Cardiac muscle cell (in vitro differentiated cells and primary cell): ENCODE measurements at places on chromosomes 6 and 20.

DNA sequence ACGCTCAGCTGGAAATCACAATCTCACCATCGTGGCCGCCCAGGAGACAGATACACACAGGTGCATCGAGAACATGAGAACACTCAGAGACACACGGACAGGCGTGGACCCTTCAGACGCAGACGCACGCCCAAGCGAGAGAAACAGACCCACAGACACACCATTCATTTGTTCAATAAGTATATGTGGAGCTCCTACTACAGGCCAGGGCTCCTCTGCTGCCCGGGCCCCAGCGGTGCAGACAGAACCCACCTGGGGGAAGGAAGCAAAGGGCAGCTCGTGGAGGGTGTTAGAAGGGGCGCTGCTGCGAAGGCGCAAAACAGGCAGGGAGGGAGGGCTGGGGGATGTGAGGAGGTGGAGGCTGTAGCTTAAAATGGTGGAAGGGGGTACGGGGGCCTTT is 39.2 kb downstream of the SRC start:
- no peak for DNase-seq

DNA sequence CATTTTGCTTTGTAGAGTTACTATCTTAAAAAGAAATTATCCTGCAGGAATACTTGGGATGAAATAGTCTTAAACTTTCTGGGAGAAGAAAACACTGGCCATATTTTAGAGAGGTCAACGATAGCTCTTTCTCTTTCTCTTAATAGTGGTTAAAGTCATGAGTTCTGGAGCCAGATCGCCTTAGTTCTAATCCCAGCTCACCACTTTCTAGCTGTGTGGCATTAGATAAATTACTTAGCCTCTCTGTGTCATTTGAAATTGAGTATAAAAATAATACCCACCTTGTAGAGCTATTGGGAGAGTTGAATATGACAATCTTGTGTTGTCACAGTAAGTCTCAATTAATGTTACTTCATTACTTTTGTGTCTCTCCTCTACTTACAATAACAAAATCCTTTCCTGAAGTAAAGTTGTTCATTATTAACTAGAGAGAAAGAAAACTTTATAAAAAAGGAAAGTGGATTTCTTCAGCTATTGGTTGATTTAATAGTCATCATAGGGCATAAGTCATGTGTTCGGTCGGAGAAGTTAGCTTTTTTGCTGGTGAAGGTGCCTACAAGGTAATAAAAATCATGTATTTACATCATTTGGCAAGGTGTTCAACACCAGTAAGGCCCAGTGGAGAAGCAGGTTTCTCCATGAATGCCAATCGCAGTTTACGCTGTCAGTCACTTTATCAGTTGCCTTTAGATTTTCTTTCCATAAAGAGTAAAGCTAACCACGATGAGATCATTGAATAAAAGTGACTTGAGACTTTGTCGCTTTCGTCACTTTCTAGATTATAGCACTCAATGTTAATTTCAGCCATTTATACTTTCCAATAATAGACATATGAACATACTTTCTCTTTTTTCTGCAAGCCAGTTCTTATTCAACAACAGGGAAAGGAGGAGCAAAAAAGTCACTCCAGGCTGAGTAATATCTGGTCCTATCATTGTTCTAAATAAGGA is 2.0 kb downstream of the NEDD9 start:
- DNase-seq = no peak

- no peak for DNase-seq
Measured at GRCh38 chr6:25777031-25777430, 22.5 kb downstream of the SLC17A4 start.

- no peak for DNase-seq
Measured at GRCh38 chr6:48535582-48536009, 424.6 kb upstream of the PTCHD4 start.

DNA sequence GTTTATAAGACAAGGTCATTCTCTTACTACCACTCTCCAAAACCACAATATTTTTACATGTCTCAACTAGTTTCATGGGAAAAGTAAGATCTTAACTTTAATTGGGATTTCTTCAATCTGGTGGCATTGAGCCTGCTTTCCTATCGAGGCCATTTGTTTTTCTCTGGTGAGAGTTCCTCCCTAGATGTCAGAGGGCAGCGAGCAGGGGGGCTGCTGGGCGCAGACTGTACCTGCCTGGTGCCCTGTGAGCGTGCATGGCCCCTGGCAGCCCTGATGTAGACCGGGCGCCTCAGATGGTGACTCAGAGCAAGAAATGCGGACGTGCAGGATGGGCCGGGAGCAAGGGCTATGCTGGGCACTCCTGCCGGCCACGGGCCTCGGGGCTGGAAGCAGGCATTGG is 27.2 kb downstream of the ERMARD start:
- no peak for DNase-seq

DNA sequence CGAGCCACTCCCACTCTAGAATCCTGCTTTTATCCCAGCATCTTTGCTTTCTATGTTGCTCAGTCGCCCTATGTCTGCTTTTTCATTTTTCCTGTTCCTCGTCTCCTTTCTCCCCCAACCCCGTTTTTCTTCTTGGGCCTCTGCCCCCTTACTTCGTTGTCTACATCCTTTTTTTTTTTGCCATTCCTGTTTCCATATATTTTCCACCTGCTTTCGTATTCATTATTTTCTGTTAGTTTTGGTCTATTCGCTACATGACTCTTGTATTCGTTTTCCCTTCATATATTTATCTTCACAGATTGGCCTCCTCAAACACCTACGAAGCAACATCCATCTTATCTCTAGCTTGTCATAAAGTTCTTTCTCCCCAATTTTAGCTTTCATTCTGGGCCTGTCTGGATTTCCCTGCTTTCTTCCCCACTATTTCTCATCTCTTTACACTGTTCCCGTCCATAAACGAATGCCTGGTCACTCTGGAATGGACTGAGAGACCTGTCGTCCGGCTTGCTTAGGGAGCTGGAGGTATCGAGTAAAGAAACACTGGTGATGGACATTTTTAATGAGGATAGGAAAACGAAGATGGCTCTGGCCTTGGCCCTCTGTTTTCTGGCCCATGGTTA is 915 bp downstream of the PRRC2A start:
- no peak for DNase-seq

GRCh38 chr6:87832025-87832825 is 130.2 kb upstream of the AKIRIN2 start:
- DNase-seq = no peak

GRCh38 chr6:87700397-87701343 is 1.4 kb downstream of the AKIRIN2 start:
- peak; percentile 81 for DNase-seq

- DNase-seq = peak; percentile 64
Measured at GRCh38 chr20:22312744-22313346, 271.5 kb downstream of the FOXA2 start.

- no peak for DNase-seq
Measured at GRCh38 chr20:59240006-59240405, 60.4 kb upstream of the EDN3 start.

- DNase-seq = no peak
Measured at GRCh38 chr6:41193171-41193734, 7.7 kb downstream of the TREML2 start.

DNA sequence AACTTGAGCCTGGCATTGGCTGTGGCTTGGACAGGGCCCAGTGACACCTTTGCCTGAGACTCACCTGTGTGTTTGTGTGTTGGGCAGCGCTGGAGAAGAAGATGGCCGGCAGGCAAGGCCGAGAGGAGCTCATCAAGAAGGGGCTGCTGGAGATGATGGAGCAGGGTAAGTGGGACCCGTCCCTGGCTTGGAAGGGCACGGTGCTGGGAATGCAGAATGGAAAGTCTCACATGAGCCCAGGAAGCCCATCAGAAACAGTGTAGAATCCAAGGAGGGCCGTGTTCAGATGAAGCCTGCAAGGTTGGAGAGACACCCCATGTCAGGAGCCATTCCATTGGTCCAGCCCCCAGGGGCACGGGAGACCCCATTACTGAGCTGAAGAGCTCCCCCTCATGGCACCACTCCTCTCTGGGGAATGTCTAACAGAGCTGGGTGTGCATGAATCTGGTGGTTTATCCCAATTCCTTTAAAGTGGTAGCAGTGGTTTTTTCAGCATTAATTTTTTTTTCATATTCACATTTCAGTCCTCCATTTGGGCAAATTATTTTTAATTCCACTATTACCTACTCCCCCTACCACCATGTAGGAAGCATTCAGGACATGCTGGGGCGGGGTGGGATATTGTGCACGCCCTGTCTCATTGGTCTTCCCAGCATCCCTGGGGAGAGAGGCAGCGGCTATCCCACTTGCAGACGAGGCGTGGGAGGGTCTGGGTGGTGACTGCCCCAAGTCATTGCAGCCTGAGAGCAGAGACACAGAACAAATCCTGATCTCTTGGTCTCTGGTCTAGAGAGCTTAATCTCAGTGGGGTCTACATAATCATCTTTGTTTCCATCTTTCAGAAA is 143.6 kb downstream of the PHACTR3 start:
- DNase-seq = no peak

DNA sequence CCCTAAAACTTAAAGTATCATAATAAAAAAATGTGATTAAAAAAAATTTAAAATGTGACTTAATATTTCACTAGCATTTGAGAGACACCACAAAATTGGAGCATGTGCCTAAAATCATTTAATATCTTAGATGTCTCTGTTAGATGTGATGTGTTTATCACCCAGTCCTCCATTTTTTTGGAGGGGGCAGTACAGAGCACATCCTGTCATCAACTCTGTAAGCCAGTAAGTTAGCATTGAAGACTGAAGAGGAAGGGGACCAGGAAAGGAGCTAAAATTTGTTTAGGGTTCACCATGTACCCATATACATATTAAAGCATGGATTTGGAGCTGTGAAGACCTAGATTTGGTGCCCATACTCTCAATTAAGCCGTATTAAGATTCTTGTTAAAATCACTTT is 30.7 kb upstream of the ADIG start:
- DNase-seq = no peak

- DNase-seq = no peak
Measured at GRCh38 chr20:48599748-48600469, 227.9 kb downstream of the PREX1 start.

GRCh38 chr20:1673424-1673823 is 15.8 kb upstream of the SIRPG start:
- no peak for DNase-seq

DNA sequence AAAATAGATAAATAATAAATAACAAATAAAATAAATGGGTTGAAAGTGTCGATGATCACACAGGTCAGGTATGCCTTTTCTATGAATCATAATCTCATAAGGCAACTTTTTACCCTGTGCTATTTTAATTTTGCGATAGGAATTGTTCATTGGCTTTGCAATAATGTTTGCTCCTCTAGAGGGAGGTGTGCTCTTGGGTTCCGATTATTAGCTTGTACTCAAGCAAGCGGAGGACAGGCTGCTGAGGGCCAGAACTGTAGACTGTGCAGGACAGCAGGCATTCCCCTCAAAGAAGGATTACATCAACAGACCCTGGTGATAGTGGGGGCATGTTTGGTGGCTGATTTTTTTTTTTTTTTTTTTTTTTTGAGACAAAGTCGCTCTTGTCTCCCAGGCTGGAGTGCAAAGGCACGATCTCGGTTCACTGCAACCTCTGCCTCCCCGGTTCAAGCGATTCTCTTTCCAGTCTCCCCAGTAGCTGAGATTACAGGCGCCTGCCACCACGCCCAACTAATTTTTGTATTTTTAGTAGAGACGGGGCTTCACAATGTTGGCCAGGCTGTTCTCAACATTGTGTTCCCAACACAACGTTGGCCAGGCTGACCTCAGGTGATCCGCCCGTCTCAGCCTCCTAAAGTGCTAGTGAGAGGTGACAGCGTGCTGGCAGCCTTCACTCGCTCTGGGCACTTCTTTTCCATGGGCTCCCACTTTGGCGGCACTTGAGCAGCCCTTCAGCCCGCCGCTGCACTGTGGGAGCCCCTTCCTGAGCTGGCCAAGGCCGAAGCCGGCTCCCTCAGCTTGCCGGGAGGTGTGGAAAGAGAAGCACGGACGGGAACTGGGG is 35.6 kb downstream of the RIOK1 start:
- DNase-seq = peak; percentile 62

DNA sequence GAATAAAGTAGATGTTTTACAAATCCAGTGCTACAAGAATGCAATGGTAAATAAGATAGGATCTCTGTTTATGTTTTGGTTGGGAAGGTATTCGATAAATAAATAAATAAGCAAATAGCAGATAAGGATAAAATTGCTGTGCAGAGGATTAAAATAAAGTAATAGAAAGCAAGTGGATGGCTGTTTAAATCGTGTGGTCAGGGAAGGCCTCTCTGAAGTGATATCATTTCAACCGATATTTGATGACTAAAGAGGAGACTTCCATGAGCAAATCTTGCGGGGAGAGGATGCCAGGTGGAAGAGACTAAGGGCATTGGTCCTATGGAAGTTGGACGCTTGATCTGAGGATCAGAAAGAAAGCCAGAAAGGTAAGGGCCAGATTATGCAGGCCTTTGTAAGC is 92.0 kb upstream of the CCN2 start:
- DNase-seq = no peak

- DNase-seq = no peak
Measured at GRCh38 chr20:14142964-14143627, 147.8 kb downstream of the MACROD2 start.

DNA sequence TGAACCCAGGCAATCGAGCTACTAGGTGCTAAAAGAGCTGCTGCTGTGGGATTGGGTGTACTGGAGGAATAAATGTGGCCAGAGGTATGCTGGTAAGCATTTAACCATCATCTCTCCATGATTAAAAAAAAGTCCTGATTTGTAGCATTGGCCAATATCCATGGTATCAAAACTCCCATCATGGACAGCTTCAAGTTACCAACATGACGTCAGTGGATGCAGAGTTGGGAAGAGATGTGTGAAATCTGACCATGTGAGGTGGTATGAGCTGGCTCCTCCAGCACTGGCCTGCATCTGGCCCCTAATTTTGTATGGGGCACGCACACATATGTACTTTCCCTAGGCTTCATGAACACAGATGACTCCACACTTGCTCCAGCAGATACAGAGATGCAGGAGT is 11.7 kb downstream of the BPIFB4 start:
- DNase-seq = no peak

DNA sequence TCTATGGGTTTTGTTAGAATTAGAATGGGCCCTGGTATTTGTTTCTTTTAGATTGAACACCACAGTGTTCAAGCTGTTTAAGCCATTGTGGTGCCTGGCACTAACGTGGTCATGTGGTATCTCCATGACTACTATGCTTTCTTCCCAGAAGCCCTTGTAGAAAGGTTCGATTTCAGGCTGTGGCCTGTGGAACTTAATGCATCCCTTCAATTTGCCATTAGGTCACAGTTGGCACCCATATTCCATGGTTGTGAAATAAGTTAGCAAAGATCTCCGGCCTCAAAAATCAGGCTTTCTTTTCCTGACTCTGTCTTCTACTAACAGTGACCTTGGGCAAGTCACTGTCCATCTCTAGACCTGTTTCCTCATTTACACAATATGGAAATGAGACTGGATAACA is 31.3 kb upstream of the AAR2 start:
- no peak for DNase-seq

- DNase-seq = peak; percentile 98
Measured at GRCh38 chr6:133551847-133552341, 310.7 kb downstream of the EYA4 start.

GRCh38 chr6:42571611-42572342 is 7.9 kb downstream of the UBR2 start:
- no peak for DNase-seq

GRCh38 chr6:28771401-28772267 is 152.2 kb downstream of the TRIM27 start:
- no peak for DNase-seq
